ENCODE measurements at places on chromosomes 2 and 18. TPM values are rescaled to one million over a fixed set of nuclear protein-coding genes. Genes with fewer than 3 reads are reported as not detected.

Gene GPR55
- 8.8 TPM for total RNA-seq

Gene MAB21L4
- not detected for total RNA-seq

DNA sequence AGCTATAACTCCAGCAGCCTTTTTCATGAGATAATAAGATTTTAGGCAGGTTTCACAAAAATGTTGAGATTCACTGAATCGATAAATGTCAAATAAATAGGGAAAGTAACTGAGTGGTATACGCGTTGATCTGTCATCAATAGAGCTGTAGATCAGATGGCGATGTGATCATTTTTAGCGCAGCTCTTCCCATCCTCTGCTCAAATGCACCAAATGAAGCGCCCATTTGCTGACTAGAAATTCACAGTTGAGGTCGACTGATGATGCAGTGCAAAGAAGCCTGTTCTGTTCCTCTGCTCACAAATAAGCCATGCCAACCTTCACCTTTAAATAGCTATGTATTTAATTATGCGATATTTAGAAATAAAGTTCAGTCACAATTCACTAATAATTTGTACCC is 693.5 kb downstream of the ARHGAP15 start:
- no peaks in the 10 kb centered on the region for H3K4me1 ChIP-seq
- H3K36me3 ChIP-seq: no peaks in the 10 kb centered on the region
- H3K27ac ChIP-seq: no peak overlapping the region

GRCh38 chr2:24456599-24457556 is 34.2 kb upstream of the NCOA1 start:
- DNase-seq: no peak
- H3K4me1 ChIP-seq: no peaks in the 10 kb centered on the region
- no peak overlapping the region for H3K27ac ChIP-seq
- H3K4me3 ChIP-seq: no peak overlapping the region

Gene LAMA3
- not detected for total RNA-seq

DNA sequence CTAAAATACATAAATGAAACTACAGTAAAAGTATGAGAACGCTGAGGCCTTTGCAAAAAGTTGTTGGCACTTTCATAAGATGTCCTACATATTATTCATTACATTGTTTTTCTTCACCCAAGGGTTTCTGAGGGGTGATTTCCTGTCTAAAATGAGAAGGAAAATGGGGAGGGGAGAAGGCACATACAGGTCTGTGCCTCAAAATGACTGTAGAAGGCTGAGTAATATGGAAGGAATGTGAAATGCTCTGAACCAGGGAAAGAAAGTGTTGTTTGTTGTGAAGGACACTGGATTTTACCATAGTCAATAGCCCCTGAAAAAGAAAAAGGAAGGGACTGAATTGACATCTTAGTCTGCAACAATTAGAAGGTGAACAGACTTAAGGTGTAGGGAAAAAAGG is 99.5 kb upstream of the RNF152 start:
- DNase-seq: no peak
- H3K36me3 ChIP-seq: no peaks in the 10 kb centered on the region
- no peaks in the 10 kb centered on the region for H3K4me1 ChIP-seq
- H3K27ac ChIP-seq: no peak overlapping the region
- H3K4me3 ChIP-seq: no peak overlapping the region

DNA sequence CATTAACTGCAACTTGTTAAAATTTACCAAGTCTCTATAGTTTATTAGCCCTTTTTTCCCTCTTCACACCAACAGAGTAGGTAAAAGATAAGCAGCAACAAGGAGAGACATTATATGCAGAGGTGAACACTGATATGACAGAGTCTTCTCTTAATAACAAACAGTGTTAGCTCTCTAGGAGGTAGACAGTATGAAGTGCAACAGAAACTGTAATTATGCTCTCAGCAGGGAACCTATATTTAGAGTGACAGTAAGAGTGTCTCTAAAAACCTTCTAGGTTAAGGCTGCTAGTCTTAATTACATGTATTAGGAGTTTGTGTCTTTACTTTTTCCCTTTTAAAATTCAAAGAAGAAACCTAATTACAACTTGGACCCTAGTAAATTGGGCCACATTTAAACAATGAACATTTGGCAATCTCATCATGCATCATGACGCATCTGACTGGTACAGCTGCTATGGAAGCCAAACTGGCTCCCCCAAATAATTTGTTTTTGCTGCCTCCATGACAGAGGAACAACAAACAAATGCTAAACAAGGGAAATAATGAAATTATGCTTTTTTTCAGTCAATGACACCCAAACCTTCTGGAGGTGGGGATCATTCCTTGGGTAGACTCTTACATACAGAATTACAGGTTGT is 69.9 kb upstream of the MMADHC start:
- H3K36me3 ChIP-seq: no peaks in the 10 kb centered on the region
- H3K27me3 ChIP-seq: no peaks in the 10 kb centered on the region
- no peak overlapping the region for H3K27ac ChIP-seq
- no peak for DNase-seq

Gene CACNB4
- 0.16 TPM for total RNA-seq

DNA sequence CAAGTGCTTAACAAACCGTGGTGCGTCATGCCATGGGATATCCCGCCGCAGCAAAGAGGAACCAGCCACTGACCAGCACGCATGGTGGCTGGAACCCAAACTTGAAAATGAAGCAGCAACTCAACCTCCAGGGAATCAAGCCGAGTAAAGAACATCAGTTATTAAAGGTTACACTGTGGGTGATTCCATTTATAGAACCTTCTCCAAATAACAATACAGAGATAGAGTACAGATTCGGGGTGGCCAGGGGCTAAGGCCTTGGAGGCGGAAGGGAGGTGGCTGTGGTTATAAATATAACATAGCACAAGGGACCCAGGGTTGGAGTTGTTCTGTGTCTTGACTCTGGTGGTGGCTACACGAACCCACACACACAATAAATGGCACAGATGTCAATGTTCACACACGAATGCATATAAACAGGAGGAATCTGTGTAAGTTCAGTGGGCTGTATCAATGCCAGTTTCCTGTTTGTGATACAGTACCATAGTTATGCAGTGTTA is 123.1 kb downstream of the EIPR1 start:
- peaks cover 59% of the 10 kb centered on the region for H3K36me3 ChIP-seq
- no peaks in the 10 kb centered on the region for H3K27me3 ChIP-seq
- H3K27ac ChIP-seq: no peak overlapping the region
- DNase-seq: no peak
- no peaks in the 10 kb centered on the region for H3K4me1 ChIP-seq
- no peak overlapping the region for H3K4me3 ChIP-seq

GRCh38 chr2:240717181-240717641 is 25.5 kb downstream of the AQP12A start:
- no peak for DNase-seq
- H3K4me1 ChIP-seq: no peaks in the 10 kb centered on the region
- no peaks in the 10 kb centered on the region for H3K27me3 ChIP-seq
- H3K4me3 ChIP-seq: no peak overlapping the region

DNA sequence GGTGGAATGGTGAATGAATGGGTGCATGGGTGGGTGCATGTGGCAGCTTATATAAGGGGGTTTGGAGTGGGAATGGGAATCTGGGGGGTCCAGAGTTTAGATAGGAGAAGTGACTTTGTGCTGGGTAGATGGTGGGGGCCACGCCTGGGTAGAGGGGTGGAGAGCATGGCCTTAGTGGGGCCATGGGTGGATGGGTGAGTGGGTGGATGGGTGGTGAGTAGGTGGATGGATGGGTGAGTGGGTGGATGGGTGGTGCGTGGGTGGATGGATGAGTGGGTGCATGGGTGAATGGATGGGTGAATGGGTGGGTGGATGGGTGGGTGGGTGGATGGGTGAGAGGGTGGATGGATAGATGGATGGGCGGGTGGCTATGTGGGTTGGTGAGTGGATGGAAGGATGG is 53.9 kb downstream of the MYO7B start:
- H3K4me3 ChIP-seq: no peak overlapping the region
- H3K27ac ChIP-seq: no peak overlapping the region
- no peak for DNase-seq
- H3K36me3 ChIP-seq: no peaks in the 10 kb centered on the region
- no peaks in the 10 kb centered on the region for H3K27me3 ChIP-seq

GRCh38 chr18:23650968-23651927 is 11.5 kb downstream of the ANKRD29 start:
- no peaks in the 10 kb centered on the region for H3K27me3 ChIP-seq
- H3K4me3 ChIP-seq: no peak overlapping the region
- no peak for DNase-seq
- H3K36me3 ChIP-seq: no peaks in the 10 kb centered on the region
- H3K4me1 ChIP-seq: no peaks in the 10 kb centered on the region

Gene ASXL3
- not detected for total RNA-seq

Gene IMMT
- total RNA-seq: 80.3 TPM

- DNase-seq: no peak
- no peak overlapping the region for H3K27ac ChIP-seq
- H3K36me3 ChIP-seq: no peaks in the 10 kb centered on the region
- H3K4me1 ChIP-seq: no peaks in the 10 kb centered on the region
- no peaks in the 10 kb centered on the region for H3K27me3 ChIP-seq
- H3K4me3 ChIP-seq: no peak overlapping the region
These were observed 686.1 kb upstream of the SALL3 start for GRCh38 chr18:78293540-78293939.

Gene MGAT5
- total RNA-seq: 35.5 TPM

All from naive thymus-derived CD4-positive, alpha-beta T cell (primary cell).